ENCODE measurements at places on chromosomes 3 and 15.
A peak's percentile ranks its signal among the peaks of the same experiment; 100 is the strongest.

- no peaks in the 10 kb centered on the region for H3K4me1 ChIP-seq
- no peak overlapping the region for H3K27ac ChIP-seq
Measured at GRCh38 chr3:10753964-10754363, 62.1 kb upstream of the SLC6A11 start.

DNA sequence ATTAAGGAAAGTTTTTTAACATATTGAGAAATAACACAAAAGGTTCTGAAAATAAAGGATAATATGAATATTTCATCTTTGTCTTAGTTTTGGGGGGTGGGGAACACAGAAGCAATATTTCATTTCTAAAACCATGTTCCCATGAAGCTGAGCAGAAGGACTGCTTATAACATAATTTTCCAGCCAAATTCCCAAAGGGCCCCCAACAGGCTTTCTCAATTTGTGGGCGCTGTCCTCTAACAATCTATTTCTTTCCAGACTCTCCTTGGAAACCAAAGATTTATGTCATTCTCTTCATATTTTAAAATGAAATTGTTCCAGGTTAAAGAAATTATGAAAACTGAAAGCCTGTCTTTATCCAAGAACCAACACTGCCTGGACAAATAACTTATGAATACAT, 273.5 kb downstream of the ZBTB20 start:
- peaks cover 3% of the 10 kb centered on the region for H3K4me1 ChIP-seq
- H3K27me3 ChIP-seq, result no peaks in the 10 kb centered on the region
- H3K36me3 ChIP-seq, result no peaks in the 10 kb centered on the region
- no peak for DNase-seq
- H3K27ac ChIP-seq, result no peak overlapping the region

GRCh38 chr3:100577382-100578008, 31.9 kb upstream of the ADGRG7 start:
- no peaks in the 10 kb centered on the region for H3K36me3 ChIP-seq
- no peak overlapping the region for H3K27ac ChIP-seq
- H3K4me3 ChIP-seq, result no peak overlapping the region
- H3K27me3 ChIP-seq, result peaks cover 9% of the 10 kb centered on the region
- DNase-seq, result no peak

DNA sequence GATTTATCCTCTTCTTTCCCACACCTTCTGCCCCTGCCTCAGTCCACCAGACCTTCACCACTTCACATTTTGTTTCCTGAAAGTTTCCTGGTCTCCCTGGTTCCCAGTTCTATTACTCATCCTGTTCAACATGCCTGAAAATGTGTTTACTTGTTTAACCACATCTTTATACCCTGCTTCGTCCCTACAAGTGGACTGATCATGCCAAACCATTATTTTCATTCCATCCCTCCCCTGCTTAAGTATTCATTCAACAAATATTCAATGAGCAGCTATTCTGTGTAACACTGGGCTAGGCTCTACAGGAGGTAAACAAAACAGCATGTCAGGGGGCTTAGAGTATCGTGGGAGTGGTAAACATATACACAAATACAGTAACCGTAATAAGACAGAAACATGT, 5.5 kb downstream of the MYO5A start:
- H3K4me1 ChIP-seq, result peaks cover 25% of the 10 kb centered on the region
- no peak for DNase-seq
- no peak overlapping the region for H3K27ac ChIP-seq
- no peaks in the 10 kb centered on the region for H3K27me3 ChIP-seq

- no peaks in the 10 kb centered on the region for H3K4me1 ChIP-seq
- no peaks in the 10 kb centered on the region for H3K36me3 ChIP-seq
- no peak overlapping the region for H3K4me3 ChIP-seq
Measured at GRCh38 chr15:73127302-73127936, 75.2 kb downstream of the NEO1 start.

- H3K36me3 ChIP-seq, result peaks cover 11% of the 10 kb centered on the region
- no peak for DNase-seq
- H3K27ac ChIP-seq, result no peak overlapping the region
Measured at GRCh38 chr3:195809291-195809785, 2.4 kb downstream of the MUC4 start.

- no peaks in the 10 kb centered on the region for H3K36me3 ChIP-seq
- H3K4me3 ChIP-seq, result no peak overlapping the region
- peaks cover 1% of the 10 kb centered on the region for H3K4me1 ChIP-seq
- DNase-seq, result no peak
- no peak overlapping the region for H3K27ac ChIP-seq
- H3K27me3 ChIP-seq, result peaks cover 35% of the 10 kb centered on the region
Measured at GRCh38 chr3:193788189-193788991, 195.4 kb downstream of the OPA1 start.

DNA sequence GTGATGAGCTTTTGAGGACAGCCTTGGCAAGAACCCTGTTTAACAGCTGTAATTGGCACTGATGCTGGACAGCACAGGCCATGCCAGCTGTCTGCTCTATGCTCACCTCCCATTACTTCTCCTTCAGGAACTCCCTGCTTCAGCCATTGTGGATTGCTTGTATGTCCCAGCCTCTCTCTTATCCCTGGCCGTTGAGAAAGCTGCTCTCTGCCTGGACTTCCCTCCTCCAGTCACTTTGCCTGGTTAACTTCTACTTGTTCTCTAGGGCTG, 444.5 kb downstream of the EPHB1 start:
- no peak overlapping the region for H3K27ac ChIP-seq
- no peaks in the 10 kb centered on the region for H3K36me3 ChIP-seq
- H3K27me3 ChIP-seq, result peaks cover 3% of the 10 kb centered on the region

DNA sequence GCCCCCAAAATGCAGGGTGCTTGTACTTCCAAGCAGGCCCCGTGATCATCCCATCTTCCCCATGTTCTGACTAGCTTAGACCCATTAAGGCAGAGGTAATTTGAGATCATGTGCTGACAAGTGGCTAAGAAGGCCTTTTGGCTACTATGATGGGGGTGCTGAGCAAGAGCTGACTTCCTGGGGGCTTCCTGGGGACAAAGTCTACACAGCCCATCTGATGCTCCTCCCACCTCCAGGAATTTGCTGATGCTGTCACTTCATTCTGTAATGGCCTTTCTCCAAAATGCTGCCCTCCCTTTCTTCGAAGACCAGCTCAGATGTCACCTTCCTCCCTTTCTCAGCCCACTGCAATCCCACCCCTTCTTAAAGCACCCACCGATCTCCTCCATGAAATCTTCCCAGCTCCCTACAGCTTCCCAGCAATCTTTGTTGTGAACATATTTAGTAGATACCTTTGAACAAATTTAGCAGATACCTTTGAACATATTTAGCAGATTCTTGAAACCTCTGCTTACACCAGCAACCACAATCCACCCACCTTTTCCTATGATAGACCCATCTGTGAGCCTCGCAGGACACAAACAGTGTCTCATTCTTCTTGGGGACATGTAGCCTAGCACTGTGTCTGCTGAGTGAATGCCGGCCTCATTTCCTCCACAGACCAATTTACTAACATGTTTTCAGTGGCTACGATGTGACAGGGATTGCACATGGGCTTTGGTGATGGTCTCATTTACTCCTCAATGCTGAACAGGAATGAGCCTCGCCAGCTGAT, 223.3 kb downstream of the EPHB1 start:
- H3K36me3 ChIP-seq, result no peaks in the 10 kb centered on the region
- no peak overlapping the region for H3K4me3 ChIP-seq
- H3K27me3 ChIP-seq, result peaks cover 8% of the 10 kb centered on the region
- DNase-seq, result no peak

DNA sequence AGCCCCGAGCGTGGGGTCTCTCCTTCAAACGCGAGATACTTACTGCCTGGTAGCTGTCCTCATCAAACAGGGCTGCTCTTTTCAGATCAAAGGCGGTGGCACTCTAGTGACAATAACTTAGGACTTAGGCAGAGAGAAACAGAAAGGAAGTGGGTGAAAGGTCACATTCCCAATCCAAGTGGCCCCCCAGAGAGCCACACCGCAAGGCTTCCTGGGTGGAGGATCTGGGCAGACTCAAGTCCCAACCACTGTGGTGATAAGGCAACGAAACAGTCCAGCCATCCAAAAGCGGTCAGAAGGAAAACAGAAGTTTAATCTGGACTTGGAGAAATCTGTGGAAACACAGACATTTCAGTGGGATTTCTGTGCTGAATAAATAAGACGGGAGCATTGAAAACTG, 227.2 kb downstream of the ADAMTS17 start:
- H3K4me1 ChIP-seq, result peaks cover 19% of the 10 kb centered on the region
- H3K27me3 ChIP-seq, result no peaks in the 10 kb centered on the region
- H3K36me3 ChIP-seq, result peaks cover 2% of the 10 kb centered on the region
- no peak overlapping the region for H3K27ac ChIP-seq

DNA sequence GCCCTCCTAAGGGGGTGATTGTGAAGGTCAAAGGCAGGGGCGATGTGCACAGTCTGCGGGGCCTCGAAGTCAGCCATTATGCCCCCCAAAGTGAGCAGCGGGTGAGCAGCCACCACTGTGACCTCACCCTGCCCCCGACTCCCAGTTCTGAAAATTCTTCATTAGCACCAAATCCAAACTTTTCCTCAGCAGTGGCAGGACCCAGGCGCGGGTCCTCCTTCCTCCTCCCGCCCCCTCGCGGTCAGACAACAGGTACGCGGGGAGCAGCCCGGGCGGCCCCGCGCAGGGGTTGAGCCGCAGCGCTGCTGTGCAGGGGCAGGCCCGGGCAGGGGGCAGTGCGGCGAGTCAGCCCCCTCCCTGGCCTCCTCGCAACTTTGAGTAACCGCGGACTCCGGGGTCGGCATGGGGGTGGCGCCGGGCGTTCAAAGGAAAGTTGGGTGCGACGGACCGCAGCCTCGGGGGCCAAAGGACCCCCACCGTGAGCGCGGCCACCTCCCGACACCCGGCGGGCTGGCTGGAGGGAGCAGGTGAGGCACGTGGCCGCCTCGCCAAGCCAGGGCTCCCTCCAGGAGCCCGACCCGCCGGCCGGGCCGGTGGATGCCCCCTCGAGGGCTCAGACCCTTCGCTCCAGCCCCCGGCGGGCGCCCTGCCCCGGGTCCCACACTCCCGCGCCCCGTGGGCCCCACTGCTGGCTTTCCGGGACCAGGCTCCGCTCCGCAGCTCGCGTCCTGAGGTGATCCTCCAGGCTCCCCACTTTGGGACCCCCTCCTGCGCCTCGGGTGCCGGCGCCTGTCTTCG, 49.4 kb upstream of the CCDC174 start:
- H3K27me3 ChIP-seq, result peaks cover 58% of the 10 kb centered on the region
- H3K27ac ChIP-seq, result no peak overlapping the region
- DNase-seq, result no peak
- no peak overlapping the region for H3K4me3 ChIP-seq
- peaks cover 8% of the 10 kb centered on the region for H3K4me1 ChIP-seq

DNA sequence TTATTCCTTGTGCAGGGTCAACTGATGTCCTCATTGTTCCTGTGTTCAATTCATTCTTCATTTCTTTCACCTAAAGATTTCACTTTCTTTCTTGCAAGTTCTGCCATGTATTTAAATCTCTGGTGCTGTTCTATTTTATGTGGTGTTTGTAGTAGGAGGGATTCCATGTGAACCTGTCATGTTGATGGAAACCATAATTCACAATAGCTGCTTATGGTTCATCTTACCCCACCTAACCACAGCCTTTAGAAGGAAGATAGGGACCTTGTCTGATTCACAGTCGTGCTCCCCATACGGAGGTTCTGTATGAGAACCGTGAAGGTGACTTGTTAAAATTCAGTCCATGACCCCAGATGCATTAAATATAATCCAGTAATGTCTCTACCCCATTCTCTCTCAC, 21.9 kb downstream of the SLCO2A1 start:
- no peak overlapping the region for H3K4me3 ChIP-seq
- DNase-seq, result no peak
- H3K27me3 ChIP-seq, result peaks cover 9% of the 10 kb centered on the region
- no peaks in the 10 kb centered on the region for H3K36me3 ChIP-seq

DNA sequence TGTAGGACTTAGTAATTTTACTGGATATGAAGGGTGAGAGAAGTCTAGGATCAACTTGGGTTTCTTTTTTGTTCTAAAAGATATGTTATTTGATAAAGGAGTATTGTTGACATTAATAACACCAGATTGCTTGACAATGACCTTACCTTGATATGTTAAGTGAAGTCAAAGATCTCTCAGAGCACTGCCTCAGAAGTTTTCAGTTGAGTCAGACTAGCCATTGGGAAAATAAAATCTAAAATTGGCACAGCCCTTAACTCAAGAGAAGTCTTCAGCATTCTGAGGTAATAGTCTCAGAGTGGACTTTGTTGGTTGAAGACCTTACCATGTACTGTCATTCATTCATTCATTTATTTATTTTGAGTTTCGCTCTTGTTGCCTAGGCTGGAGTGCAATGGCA, 22.4 kb upstream of the ZNF609 start:
- peak overlapping the region; percentile 9 for H3K4me3 ChIP-seq
- peak overlapping the region; percentile 1 for H3K27ac ChIP-seq

GRCh38 chr15:38874464-38874863, 309.9 kb upstream of the RASGRP1 start:
- H3K4me1 ChIP-seq, result no peaks in the 10 kb centered on the region
- peaks cover 4% of the 10 kb centered on the region for H3K27me3 ChIP-seq
- H3K27ac ChIP-seq, result no peak overlapping the region
- H3K4me3 ChIP-seq, result no peak overlapping the region

- DNase-seq, result no peak
- peaks cover 6% of the 10 kb centered on the region for H3K4me1 ChIP-seq
- no peak overlapping the region for H3K4me3 ChIP-seq
- H3K27ac ChIP-seq, result no peak overlapping the region
- peaks cover 5% of the 10 kb centered on the region for H3K27me3 ChIP-seq
Measured at GRCh38 chr3:131350506-131350905, 31.1 kb upstream of the NUDT16 start.

- H3K27ac ChIP-seq, result peak overlapping the region; percentile 13
- no peaks in the 10 kb centered on the region for H3K4me1 ChIP-seq
- H3K27me3 ChIP-seq, result no peaks in the 10 kb centered on the region
- peaks cover 37% of the 10 kb centered on the region for H3K36me3 ChIP-seq
Measured at GRCh38 chr3:183775781-183776180, 49.6 kb downstream of the MAP6D1 start.

DNA sequence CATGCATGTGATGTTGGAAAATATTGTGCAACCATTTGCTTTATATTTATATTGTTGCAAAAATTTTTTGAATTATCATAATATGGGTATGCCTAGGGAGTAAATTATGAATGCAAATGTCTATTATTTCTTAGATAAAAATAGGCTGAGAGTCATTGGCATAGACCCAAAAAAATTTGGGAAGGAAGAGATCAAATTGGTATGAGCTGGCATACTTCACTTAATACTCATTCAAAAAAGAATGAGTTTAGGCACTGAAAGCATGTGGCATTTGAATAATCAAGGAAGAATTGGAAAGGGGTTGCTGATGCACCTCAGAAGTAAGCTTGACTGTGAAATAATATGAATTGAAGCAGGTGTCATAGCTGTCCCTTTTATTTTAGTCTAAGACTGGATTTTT, 764.0 kb upstream of the DPPA4 start:
- no peaks in the 10 kb centered on the region for H3K27me3 ChIP-seq
- no peaks in the 10 kb centered on the region for H3K4me1 ChIP-seq
- no peak overlapping the region for H3K4me3 ChIP-seq
- DNase-seq, result no peak
- H3K36me3 ChIP-seq, result no peaks in the 10 kb centered on the region
